ENCODE measurements at places on chromosomes 1 and 21.

- DNase-seq, result no peak
Observed at GRCh38 chr1:109299558-109300343, 7.1 kb downstream of the MYBPHL start.

- DNase-seq, result no peak
Observed at GRCh38 chr1:58318157-58319005, 228.1 kb downstream of the OMA1 start.

DNA sequence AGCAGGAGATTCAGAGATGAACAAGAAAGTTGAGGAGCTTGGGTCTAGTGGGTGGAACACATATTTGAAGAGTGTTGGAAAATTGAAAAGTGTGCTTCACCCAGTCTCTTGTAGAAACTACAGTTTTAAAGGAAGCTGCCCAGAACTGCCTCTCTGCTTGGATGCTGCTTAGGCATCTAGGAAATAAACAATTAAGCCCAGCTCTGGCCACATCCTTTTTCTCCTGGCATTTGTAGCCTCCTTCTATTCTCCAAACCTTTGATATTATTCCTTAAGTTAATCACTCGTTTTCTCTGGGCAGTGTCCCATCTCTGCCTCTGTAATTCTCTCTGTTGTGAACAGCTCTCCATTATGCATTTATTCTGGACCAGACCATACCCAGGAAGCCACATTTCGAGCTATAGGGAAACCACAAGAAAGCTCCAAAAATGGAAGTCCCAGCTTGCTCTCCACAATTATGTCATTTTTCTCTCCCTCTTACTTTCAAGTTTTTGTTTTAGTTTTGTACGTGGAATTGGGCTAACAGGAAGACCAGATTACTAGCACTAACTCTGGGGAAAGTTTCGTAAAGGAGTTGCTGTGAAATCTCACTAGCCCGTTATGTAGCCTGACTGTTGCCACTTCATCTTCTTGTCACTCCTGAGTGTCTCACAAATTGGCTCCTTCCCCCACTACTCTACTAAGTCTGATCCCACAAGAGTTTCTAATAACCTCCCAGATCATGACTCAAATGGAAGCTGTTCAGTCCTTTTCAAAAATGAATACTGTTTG, 102.2 kb downstream of the NTMT2 start:
- no peak for DNase-seq

GRCh38 chr1:172766462-172766861, 107.6 kb downstream of the FASLG start:
- no peak for DNase-seq

DNA sequence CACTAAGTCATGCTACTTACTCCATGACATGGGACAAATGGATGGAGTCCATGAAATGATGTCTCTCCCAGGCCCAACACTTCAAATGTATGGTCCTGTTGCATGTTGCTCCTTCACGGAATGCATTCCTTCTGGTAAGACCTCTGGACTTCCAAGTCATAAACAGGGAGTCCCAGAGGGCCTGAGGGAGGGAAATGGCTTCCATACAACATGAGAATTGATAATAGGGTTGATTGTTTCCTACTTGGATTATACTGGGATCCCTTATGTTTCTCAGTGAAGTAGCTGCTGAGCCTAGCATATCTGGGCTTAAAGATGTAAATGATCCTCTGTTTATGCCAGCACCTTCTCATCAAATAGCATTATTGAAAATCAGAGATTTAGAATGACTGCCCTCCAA, 104.2 kb upstream of the MAGI3 start:
- no peak for DNase-seq

DNA sequence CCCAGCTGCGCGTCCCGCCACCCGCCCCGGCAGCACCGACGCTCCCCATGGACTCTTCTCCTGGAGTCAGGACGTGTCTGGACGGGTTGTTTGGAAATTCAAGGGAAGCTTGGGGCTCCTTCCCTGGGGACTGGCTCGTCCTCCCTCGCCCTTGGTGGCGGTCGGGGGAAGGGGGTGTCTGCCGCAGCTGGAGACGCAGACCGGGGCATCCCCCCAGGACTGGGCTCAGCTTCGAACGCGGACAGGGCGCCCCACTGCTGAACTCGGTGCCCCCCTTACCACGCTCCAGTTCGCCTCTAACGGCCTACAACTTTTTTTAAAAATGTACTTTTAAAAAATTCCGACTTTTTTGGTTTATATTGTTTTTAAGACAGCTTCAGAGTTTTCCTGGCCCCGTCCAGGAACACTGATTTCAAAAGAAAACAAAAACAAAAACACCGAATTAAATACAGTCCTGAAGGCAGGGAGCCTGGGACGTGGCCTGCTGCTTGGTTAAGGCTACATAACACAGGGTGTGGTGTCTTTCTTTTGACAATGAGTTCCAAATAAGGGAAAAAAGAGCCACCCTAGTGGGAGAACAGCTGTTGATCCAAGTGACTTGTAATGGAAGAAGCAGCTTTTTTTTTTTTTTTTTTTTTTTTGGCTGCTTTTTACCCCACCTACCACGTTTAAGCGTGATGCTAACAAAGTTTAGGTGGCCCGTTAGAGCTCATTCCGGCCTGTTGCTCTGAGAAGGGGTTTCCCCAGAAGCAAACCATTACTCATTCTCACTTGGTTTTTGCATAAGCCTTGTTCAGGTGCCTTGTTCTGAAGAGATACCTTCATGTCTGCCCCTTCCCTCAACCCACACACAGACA, 862 bp upstream of the DIPK1A start:
- peak; percentile 74 for DNase-seq

DNA sequence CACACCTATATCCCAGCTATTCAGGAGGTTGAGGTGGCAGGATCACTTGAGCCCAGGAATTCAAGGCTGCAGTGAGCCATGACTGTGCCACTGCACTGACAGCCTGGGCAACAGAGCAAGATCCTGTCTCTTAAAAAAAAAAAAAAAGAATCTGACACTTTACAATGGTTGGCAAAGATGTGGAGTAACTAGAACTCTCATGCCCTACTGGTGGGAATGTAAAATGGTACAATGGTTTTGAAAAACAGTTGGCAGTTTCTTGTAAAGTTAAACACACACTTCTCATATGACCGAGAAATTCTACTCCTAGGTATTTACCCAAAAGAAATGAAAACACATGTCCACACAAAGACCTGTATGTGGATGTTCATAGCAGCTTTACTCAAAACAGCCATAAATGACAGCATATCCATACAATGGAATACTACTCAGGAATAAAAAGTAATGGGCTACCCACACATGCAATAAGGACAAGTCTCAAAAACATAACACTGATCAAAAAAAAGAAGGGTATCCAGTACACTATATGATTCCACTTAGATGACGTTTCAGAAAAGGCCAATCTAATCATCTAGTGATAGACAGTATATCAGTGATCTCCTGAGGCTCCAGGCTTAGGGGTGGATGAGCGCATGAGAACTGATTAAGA, 58.1 kb downstream of the HLCS start:
- no peak for DNase-seq

GRCh38 chr1:84883286-84883685, 9.7 kb downstream of the LPAR3 start:
- DNase-seq, result no peak

GRCh38 chr1:223878598-223879325, 33.0 kb upstream of the TP53BP2 start:
- no peak for DNase-seq

- no peak for DNase-seq
Observed at GRCh38 chr1:106962591-106962990, 93.9 kb upstream of the PRMT6 start.

DNA sequence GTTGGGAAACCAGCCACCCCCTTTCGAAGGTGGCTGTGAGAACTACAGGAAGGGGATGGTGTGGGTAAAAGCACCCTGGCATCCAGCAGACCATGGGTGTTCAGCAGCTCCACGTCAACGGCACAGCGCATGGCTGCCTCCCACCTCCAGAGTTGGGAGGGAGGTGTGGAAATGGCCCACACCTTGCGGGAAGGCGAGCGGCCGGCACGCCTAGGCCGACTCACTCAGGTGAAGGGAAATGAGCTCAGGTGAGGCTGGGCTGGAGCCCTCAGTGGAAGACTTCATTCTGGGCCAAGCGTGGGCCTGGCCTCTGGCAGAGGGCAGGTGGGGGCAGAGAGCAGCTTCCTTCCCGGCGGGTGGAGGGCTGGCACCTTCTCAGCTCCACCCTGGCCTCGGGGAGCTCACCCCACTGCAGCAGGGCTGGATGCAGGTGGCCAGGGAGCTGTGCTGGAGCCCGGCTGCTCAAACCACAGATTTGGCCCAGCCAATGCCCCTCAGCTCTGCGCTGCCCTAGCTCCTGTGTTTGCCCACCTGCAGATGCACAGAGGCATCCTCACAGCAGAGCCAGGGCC, 24.8 kb upstream of the ALDH4A1 start:
- no peak for DNase-seq

- DNase-seq, result no peak
Observed at GRCh38 chr1:185315445-185316071, 1.5 kb downstream of the IVNS1ABP start.

GRCh38 chr1:102776071-102776470, 332.3 kb downstream of the COL11A1 start:
- no peak for DNase-seq

GRCh38 chr1:231420959-231421545, 1.0 kb downstream of the EGLN1 start:
- peak; percentile 39 for DNase-seq

DNA sequence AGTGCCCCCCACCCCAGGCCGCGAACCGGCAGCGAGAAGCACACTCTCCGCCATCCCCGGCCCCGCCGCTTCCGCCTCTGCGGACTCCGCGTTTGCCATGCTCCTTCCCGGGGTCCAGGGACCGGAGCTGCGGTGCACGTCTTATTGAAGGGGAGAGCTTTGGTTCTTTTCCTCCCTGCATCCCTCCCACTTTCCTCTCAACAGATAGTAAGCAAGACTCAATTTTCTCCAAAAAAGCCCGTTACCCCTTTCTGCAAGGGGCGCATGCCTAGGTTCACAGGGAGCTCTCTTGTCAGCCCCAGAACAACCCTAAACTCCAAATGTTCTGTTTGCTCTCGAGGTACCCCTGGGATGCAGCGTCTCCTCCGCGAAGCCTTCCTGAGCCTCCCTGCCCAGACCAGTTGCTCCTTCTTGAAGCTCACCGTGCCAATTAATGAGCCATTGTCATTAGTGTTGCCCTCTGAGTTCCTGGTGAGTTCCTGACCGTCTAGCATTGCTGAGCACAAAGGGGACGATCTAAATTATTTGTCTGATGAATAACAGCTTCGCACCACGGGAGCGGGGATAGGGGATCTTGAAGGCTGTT, 8.1 kb downstream of the FOXD3 start:
- DNase-seq, result no peak

DNA sequence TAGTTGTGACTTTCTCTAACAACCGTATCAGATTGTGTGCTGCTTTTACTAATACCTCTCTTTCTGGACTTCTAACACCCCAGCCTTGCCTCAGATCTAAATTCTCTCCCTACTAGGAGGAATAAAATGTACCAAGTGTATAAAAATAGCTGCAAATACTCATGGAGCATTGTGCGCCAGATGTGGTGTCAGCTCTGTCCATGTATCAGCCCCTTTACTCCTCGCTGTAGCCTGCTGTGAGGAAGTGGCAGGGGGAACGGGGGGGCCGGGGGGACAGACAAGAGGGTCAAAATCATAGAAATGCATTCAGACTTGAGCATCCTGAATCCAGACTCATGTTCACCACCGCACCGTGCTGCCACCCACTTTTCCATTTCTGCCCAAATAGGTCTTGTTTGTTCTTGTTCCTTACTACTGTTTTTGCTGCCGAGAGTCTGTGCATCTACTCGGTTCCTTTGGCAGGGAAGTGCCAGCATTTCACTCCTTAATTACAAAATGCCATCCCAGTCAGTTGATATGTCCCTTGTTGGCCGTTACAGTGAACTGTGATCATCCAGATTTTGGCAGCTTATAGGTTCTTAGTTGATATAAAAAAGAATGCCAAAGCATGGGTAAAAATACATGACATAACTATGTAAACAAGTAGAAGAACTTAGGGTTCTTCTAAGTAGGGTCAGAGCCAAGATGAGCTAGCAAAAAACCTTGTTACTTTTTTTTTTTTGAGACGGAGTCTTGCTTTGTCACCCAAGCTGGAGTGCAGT, 76.4 kb downstream of the UBE4B start:
- no peak for DNase-seq

GRCh38 chr1:172466795-172467407, 23.0 kb upstream of the PIGC start:
- DNase-seq, result no peak

GRCh38 chr1:110164725-110165350, 14.5 kb downstream of the SLC6A17 start:
- no peak for DNase-seq

- peak; percentile 70 for DNase-seq
Observed at GRCh38 chr1:39973503-39974135, 18.7 kb downstream of the MFSD2A start.

Data from immature natural killer cell (primary cell).